ENCODE measurements at places on chromosomes 16 and 17. TPM values are rescaled to one million over a fixed set of nuclear protein-coding genes. Genes with fewer than 3 reads are reported as not detected.

Gene FOXL1
- 9.3 TPM for total RNA-seq

Gene TMEM98
- total RNA-seq, result 2.2 TPM

Gene ITGAD
- total RNA-seq, result not detected

Gene ZDHHC1
- total RNA-seq, result 7.8 TPM

Gene IL4R
- 28.9 TPM for total RNA-seq

Gene TBC1D3
- total RNA-seq, result not detected

Gene TMIGD1
- total RNA-seq, result not detected

Gene HAS3
- total RNA-seq, result 6.9 TPM

DNA sequence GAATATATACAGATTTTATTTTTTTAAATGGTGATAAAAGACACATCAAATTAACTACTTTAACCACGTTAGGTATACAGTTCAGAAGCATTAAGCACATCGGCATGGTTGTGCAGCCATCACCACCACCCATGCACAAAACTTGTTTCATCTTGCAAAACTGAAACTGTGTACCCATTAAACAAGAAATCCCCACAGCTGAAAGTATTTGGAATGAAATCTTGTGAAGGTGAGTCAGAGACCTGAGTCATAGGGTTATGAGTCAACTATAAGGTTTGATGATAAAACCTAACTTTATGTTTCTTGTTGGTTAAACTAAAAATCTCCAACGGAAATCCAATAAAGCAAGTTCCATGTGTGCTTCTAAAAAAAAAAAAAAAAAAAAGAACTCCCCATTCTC, 561.6 kb upstream of the PSMD7 start:
- DNase-seq, result peak; percentile 10

DNA sequence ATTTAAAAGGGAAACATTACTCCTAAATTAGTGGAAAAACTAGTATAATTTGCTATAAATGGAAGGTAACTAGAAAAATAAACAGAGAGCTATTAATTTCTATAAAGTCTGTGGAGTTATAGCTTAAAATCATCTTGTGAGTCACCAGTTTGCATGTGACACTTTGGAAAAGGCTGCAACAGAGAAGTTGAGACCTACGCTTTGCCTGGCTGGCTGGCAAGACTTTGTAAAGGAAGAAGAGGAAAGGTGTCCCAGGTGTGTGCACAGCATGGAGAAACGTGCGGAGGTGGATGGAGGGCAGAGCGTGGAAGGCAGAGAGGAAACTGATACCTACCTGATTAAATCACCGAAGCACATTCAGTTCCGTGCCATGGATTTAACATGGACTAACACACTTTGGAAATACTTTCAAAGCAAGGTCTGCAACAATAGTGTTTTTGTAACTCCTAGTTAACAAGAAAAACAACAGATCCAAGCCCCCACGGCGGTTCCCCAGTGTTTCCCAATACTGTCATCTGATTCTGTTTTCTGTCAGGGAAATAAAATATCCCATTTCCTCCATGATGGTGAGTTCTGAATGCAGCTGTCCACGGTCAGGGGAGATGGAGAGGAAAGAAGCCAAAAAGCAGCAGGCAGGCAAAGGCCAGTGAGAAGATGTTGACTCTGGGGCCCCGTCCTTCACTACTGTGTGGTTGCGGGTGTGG, 134.8 kb downstream of the XYLT1 start:
- DNase-seq, result no peak

- DNase-seq, result no peak
Observed at GRCh38 chr16:80682421-80683070, 121.9 kb downstream of the CDYL2 start.

DNA sequence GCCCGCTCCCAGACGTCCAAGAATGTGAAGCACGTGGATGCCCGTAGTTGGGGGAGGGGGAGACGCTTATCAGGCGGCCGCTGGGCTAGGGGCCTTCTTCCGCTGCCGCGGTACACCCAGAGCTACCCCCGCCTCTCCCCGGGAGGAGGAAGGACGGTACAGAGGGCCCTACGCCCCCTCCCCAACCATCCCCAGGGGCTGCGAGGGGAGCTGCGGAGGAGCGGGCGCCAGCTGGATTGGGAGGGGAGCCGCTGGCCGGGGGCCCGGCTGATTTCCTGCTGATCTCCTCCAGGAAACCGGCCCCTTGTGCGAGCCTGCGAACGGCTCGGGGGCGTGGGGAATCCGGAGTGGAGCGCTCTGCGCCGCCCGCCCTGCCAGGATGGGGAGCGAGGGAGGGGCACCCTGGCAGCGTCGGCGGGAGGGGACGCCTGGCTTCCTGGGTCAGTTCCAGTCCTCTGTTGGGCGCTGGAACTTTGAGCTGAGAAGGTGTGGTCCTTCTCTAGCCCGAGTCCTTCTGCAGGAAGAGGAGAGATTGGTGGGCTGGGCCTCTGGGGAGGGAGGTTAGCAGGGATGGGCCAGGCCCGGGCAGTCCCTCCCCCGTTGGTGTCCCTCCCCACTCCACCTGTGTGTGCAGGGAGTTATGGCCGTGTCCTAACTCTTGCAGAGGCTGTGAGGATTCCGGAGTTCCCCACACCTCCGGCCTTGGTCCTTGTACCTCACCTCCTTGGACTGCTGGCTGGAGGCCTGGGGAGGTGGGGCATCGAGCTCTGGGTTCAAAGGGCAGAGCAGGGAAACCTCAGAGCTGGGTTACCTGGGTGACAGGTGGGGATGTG, 19.2 kb downstream of the GJD3 start:
- DNase-seq, result no peak

GRCh38 chr16:23786964-23787561, 32.2 kb downstream of the CHP2 start:
- DNase-seq, result no peak

- DNase-seq, result no peak
Observed at GRCh38 chr17:41678907-41679739, 9.6 kb upstream of the EIF1 start.

- DNase-seq, result no peak
Observed at GRCh38 chr17:80427366-80428282, 12.7 kb downstream of the ENDOV start.

DNA sequence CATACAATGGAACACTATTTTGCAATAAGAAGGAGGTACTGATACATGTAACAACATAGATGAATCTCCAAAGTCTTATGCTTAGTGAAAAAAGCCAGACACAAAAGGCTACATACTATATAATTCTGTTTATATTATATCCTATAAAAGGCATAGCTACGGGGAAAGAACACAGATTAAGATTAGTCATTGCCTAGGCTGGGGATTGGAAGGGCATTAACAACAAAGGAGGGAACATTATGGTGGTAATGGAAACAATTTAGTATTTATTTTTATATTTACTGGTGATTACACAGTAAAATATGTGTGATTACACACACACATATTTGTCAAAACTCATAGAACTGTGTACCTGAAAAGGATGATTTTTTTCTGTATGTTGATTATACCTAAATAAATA, 278.1 kb downstream of the ZFHX3 start:
- no peak for DNase-seq

DNA sequence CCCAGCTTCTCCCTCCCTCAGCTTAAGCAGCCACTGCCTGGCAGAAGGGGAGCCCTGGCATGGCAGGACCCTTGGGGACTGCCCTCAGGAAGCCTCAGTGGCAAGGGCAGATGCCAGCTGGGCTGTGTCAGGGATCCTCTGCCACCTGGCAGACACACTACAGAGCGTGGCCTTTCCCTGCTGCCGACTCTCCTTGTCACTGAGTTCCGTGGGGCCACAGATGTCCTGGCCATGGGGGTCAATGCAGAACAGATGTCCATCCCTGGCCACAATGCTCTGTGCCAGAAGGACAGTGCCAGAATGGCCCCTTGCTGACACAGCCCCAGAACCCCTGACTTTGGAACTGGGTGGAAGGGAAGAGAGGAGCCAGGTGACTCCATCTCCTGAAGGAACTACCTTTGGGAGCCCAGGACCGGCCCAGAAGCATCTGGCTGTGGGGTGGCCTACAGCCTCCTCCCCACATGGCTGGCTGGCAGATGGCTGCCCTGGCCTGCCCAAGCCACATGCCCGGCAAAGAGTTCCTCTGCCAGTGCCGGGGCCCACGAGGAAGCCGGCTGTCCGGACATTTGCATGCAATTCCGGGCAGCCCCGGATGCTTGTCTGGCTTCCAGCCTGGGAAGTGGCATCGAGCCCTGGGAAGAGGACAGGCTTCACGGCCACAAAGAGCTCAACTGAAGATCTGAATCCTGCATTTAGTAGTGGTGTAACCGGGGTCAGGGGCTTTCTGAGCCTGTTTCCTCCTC, 24.1 kb downstream of the NPTX1 start:
- DNase-seq, result no peak

GRCh38 chr16:9062301-9062700, 29.1 kb upstream of the HAPSTR1 start:
- DNase-seq, result no peak

DNA sequence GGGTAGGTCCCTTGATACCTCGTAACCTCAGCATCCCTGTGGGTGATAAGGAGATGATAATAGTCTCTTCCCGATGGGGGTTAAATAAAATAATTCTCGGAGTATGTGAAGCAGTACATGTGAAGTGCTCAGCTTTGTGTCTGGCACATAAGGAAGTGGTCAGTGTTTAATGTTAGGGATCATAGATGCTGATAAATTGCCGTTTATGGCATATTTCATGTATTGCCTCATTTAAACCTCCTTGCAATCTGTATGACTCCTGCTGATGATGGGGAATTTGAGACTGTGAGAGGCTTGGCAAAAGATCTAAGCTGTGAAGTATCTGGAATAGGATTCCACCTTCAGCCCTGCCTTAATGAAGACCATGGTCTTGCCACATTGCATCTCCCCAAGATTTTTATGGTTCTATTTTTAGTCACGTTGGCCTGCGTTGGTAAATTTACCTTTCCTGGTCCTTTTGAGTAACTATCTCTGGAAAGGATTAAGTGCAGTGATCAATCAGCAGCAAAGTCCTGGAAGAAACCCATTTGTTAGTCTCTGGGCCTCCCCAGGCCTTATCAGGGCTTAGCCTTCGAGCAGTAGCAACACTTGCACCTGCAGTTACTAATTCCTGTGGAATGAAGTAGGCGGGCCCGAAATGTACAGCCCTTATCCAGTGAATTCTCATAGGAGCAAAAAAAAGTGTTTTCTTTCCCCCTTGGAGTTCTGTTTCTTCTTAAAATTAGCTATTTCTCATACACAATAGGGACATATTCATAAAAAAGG, 144.9 kb downstream of the WWOX start:
- DNase-seq, result no peak
